ENCODE measurements at places on chromosomes 3 and 15.

DNA sequence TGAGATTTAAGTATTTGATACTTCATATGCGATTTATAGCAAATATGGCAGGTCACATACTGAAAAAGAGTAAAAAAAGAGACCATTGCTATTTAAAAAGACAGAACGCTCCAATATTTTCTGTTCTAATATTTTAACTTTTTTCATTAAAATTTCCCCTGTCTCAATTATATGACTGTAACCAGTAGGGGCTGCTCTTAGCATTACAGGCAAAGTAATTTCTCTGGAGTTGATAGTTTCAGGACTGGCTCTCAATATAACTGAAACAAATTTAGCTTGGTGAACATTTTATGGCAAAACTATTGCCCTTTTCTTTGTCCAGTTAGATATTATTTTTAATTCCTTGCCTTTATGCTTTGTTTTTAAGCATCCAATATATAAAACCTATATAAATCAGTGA, 286.3 kb upstream of the ROBO2 start:
- DNase-seq: no peak

DNA sequence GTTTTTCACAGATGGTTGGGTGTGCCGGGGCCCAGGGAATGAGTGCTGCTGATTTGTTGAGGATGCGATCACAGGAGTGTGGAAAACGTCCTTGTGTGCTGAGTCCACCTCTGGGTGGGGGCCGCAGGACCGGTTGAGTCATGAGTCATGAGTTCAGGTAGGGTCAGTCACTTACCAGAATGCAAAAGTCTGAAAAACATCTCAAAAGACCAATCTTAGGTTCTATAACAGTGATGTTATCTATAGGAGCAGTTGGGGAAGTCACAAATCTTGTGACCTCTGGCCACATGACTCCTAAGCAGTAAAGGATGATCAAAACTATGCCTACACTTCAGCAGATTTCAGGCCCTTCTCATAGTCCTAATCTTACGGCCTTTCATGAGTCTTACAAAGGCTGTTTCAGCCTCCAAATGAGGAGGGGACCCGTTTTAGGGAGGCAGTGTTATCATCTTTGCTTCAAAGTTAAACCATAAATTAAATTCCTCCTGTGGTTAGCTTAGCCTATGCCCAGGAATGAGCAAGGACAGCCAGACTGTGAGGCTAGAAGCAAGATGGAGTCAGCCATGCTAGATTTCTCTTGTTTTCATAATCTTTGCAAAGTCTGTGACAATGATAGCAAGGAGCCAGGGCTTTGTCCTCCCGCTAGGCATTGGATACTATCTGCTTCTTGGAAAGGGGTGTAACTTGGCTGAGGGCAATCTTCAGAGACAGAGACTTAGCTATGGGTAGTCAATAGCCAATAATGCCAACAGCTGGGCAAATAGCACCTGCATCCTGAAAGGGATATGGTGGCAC, 30.6 kb upstream of the PIAS1 start:
- DNase-seq: no peak

GRCh38 chr3:169769287-169770181, at the start of gene ACTRT3:
ACTRT3 (minus strand) TSS chr3:169769561; CDS start chr3:169769520, 41 bp downstream.
- no peak for DNase-seq

GRCh38 chr3:77195766-77196545, 156.1 kb downstream of the ROBO2 start:
- DNase-seq: no peak

GRCh38 chr15:90716317-90716975, 700 bp upstream of the BLM start:
- DNase-seq: no peak

DNA sequence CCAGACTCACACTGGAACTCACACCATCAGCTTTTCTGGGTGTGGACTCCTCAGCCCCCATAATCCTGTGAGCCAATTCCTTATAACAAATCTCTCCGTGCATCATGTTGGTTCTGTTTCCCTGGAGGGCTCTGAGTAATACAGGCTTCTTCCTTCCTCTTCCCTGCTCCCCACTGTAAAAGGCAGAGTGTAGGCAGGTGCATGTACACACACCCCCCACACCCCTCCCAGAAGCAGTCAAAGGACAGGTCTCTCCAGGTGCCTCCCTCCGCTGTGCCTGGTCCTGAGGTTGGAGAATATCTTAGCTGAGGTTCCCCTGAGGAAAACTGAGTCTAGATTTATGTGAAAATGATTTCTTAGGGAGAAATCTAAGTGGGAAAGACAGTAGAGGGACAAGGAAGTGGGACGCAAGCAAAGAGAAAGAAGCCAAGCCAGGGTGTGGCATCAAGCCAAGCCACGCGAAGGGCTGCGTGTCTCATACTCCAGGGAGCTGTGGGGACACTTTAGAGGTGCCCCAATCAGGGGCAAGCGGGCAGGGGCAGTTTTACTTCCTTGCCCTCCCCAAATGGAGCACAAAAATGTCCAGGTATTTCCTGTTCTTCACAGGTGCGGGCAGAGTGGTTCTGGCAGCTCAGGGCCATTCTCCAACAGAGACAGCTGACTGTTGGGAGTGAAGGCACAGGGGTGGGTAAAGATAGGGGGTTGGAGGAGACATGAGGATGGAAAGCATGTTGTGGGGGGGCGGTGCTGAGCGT, 86.6 kb downstream of the HMG20A start:
- no peak for DNase-seq

- no peak for DNase-seq
Measured at GRCh38 chr3:83230376-83230775, 1468.9 kb upstream of the GBE1 start.

- no peak for DNase-seq
Measured at GRCh38 chr3:83096-83495, 113.5 kb upstream of the CHL1 start.

- no peak for DNase-seq
Measured at GRCh38 chr3:119768668-119769393, 13.1 kb upstream of the NR1I2 start.

DNA sequence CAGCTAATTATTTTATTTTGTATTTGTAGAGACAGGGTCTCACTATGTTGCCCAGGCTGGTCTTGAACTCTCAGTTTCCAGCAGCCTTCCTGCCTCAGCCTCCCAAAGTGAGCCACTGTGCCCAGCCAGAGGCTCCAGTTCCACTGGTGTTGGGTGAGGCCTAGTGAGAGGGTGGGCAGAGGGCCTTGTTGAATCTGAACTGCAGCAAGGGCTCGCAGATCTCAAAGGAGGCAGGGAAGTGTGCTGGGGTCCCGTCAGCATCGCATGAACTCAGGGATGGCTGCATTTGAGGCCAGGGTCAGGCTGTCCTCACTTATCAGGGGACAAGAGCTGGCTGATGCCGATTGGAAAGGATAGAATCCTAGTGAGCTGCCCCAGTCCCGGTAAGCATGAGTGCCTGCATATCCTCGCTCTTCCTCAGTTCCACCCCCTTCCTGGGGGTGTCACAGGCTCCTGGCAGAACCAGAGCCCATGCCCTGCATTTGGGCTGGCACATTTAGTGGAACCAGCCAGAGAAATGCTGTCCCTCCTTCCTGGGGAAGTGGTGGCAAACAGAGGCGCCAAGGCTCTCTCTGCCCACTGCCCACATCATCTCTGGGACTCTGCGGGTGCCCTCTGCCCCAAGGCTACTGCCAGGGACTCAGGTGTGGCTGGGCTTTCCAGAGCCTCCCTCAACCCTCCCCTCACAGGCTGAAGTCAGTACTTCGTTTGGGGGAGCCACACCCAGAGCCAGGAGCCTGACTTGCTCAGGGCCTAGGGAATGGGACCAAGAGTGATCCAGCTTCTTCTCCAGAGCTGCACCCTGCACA, 24.1 kb downstream of the ALS2CL start:
- DNase-seq: no peak

DNA sequence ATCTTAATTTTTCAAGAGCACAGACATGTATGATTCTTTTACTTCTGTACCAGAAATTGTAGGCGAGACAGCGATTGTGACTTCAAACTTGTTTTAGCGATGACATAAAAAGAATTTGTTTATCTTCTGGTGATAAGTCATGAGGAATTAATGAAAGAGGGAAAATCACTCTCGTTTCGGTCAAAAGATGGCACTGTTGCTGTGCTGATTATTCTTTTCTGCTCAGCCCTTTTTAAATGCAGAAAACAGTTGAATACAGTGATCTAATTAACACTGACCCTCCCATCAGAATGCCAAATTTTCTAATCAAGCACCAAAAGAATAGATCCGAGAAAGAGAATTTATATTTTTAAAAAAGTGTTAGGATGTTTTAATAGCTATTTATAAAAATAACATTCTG, 52.6 kb downstream of the NSUN3 start:
- DNase-seq: no peak

GRCh38 chr3:124019291-124019690, 27.4 kb upstream of the ROPN1 start:
- no peak for DNase-seq

GRCh38 chr3:146110161-146110560, 50.8 kb downstream of the PLOD2 start:
- no peak for DNase-seq

DNA sequence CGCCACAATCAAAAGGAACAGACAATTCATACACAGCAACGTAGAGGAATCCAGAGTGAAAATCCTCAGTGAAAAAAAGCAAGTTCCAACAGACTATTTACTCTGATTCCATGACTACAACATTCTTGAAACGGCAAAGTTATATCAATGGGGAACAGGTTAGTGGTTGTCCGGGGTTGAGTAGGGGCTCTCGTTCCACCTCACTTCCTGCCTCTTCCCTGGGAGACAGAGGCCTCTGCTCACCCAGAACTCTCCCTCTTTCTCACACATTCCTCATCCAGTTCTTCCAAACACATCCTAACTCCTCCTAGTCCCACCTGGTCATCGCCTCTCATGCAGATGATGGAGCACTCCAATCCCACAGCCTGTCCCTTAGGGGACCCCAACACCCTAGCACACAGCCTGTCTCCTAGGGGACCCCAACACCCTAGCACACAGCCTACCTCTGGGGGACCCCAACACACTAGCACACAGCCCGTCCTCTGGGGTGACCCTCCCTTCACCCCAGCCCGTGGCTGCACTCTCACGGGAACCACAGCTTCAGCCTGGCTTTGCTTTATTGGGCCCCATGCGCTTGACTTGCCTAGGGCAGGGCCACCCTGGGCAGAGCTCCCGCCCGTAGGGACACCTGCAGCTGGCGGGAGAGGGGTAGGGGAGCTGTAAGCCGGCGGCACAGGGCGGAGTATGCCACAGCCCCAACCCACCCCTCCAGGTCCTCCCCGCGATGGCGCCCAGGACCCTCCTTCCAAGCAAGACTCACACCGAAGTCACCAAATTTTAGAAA, 5.2 kb downstream of the OCA2 start:
- no peak for DNase-seq

DNA sequence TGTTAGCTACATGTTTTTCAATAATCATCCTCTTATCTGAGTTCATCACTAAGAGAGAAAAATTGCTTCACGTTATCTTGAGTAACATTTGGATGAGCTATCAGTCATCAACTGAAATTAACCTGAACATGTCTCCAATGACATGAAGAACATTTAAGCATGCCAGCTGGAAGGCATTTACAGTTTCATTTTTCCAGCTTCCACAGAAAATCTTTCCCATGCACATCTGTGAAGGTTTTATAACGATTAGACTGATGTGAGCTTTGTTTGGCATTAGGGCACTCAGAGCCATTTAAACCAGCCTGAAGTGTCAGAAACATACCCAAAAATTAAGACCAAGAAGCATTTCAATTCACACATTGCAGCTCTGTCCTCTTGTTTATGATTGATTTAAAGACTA, 235.8 kb upstream of the ARHGEF26 start:
- no peak for DNase-seq

DNA sequence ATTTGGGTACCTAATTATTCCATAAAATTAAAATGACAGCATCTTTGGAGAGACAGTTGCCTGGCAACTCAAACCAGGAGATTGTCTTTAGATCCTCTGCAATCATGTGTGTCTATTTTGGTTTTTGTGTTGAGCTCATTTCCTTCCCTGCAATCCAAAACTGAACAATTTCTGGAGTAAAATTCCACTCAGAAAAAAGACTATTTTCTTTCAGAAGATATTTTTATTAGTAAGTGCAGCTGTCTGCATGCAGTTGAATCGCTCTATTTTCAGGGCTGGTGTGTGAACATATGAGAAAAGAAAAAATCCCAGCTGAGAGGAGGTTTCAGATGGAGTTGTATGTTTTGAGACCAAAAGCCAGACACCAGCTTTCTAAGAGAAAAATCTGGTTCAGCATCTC, 41.9 kb upstream of the DYNC1LI1 start:
- no peak for DNase-seq

DNA sequence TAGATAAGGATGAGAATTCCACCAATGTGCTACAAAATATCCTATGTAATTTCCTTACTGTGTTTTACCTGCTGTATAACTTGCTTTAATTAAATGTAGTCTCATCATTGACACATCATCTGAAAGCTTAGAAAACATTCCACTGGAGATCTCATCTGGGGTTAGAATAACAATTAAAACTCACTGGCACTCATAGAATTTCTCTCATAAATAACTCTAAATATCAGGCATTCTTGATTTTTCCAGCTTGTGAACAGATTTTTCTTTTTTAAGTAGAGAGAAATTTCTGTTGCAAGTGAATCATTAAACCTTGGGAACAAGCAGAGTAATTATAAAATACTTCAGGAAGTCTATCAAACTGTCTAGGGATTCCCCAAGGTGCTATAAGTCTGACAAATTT, 843.8 kb downstream of the NAALADL2 start:
- DNase-seq: no peak

DNA sequence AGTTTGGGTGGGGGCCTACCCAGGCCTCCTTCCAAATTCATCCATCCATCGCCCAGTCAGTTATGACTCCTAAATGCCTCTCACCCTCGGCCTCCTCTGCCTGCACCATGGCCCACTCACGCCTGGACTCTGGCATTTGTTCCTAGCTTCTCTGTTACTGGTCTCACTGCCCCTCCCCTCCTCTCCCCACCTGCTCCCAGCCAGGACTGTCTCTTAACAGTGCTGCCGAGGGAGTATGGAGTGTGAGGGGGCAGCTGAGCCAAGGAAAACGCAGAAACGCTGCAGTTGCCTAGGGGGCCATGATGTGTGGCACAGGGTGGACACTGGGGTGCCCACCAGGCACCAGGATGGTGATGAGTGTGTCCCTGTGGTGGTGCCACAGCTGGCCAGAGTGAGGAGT, 3.1 kb downstream of the RCCD1 start:
- no peak for DNase-seq

DNA sequence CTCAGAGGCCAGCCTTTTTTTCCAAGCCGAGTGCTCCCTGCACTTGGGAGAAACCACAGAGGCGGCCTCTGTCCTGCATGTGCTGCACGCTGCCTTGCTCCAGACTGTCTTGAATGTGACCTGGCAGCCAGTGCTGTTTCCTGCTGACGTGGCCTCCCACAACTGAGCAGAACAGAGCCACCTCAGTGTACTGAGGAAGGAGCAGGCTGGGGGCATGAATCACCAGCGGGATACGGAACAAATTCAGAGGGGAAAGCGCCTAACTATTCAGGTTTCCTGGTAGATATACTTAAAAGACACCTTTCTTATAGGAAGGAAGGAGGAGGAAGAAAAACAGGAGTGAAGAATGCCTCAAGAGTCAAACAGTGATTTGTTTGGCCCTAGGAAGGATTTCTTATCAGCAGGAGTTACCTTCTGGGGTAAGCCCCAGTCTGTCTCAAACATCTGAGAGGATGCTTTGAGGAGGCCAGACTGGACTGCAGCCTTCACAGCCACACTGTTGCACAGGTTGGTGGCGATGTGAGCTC, 114.0 kb downstream of the FNDC3B start:
- DNase-seq: no peak

- no peak for DNase-seq
Measured at GRCh38 chr15:66775127-66776105, 73.4 kb downstream of the SMAD6 start.
